ENCODE measurements at places on chromosomes 2 and 18. TPM values are rescaled to one million over a fixed set of nuclear protein-coding genes. Genes with fewer than 3 reads are reported as not detected.

Gene SERPINB3
- total RNA-seq = not detected

Gene ANKRD36
- total RNA-seq = 5.1 TPM

GRCh38 chr18:63299837-63300745 is 19.5 kb downstream of the BCL2 start:
- H3K4me1 ChIP-seq = peaks cover 63% of the 10 kb centered on the region
- no peak overlapping the region for H3K4me3 ChIP-seq
- no peaks in the 10 kb centered on the region for H3K36me3 ChIP-seq
- peak overlapping the region; percentile 10 for H3K27ac ChIP-seq

Gene VWC2L
- not detected for total RNA-seq

Gene SP9
- not detected for total RNA-seq

- H3K4me1 ChIP-seq = no peaks in the 10 kb centered on the region
- no peak overlapping the region for H3K4me3 ChIP-seq
- H3K27ac ChIP-seq = no peak overlapping the region
- no peaks in the 10 kb centered on the region for H3K36me3 ChIP-seq
- no peak for DNase-seq
- H3K27me3 ChIP-seq = no peaks in the 10 kb centered on the region
Observed at GRCh38 chr2:66013456-66013855, 421.5 kb upstream of the MEIS1 start.

- peaks cover 37% of the 10 kb centered on the region for H3K4me1 ChIP-seq
- no peaks in the 10 kb centered on the region for H3K36me3 ChIP-seq
- DNase-seq = peak; percentile 72
- H3K27ac ChIP-seq = peak overlapping the region; percentile 70
Observed at GRCh38 chr2:207504513-207505170, 25.1 kb upstream of the CREB1 start.

DNA sequence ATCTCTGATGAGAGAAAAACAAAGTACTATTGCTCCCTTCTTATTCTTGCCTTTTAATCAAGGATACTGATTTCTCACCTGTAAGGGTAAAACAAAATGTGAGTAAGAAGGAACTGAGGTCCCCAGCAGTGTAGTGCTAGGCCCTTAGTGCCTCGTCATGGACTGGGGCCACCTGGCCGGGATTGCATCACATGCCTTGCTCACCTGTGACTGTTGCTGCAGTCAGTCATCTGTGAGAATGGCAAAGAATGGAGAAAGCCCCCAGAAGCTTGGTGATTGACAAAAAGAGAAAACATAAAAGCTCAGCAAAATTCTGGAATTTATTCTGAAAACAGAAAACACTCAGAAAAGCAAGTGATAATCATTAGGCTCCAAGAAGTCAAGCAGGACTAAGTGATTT is 63.4 kb downstream of the SPATS2L start:
- H3K36me3 ChIP-seq = no peaks in the 10 kb centered on the region
- H3K27me3 ChIP-seq = no peaks in the 10 kb centered on the region
- H3K4me3 ChIP-seq = no peak overlapping the region

Gene HMSD
- not detected for total RNA-seq

- H3K4me1 ChIP-seq = no peaks in the 10 kb centered on the region
- no peaks in the 10 kb centered on the region for H3K27me3 ChIP-seq
- H3K27ac ChIP-seq = no peak overlapping the region
- no peak for DNase-seq
Observed at GRCh38 chr2:95284886-95285541, 10.8 kb downstream of the PROM2 start.

DNA sequence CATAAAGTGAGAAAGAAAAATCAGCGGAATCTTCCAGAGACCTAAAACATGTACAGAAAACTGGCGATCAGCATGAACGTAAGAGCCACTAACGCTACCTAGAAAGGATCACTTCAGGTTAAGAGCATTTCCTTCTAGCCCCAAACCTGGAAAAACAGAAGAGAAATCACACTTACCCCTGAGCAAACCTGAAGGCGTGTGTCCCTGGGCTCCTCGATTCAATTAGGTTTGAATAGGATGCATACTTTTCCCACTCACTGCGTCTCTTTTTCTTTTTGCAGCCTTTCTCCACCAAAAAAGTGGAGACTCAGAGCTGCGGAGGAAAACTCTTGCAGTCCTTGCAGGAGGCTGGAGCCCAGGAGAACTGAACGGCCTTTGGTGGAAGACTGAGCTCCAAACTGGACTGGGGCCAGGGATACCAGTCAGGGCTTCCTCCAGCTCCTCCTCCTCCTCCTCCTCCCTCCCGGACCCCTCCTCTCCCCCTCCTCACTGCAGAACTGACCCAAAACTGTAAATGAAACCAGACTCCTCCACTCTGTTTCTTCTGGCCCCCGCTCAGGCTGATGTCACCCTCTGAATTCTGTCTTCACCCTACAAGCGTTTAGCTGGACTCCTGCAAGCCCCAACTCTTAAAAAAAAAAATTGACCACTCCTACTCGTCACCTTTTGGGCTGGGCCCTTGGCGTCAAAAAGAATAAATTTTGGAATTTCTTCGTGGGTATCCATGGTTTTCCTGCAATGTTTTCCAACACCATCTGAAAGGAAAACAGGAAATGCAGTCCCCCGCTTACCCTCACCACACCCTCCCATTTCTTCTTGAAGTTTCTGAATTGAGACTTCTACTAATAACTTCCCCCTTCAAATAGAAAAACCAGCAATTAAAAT is at the start of gene COL6A3:
COL6A3 (minus strand) TSS at position 388 of the 885 bp plus-strand sequence. CDS start 17,347 bp downstream, outside the sequence.
- H3K27ac ChIP-seq = peak within 1 kb of the TSS; percentile 91
- no peaks in the 10 kb centered on the region for H3K27me3 ChIP-seq

Gene SPP2
- not detected for total RNA-seq

DNA sequence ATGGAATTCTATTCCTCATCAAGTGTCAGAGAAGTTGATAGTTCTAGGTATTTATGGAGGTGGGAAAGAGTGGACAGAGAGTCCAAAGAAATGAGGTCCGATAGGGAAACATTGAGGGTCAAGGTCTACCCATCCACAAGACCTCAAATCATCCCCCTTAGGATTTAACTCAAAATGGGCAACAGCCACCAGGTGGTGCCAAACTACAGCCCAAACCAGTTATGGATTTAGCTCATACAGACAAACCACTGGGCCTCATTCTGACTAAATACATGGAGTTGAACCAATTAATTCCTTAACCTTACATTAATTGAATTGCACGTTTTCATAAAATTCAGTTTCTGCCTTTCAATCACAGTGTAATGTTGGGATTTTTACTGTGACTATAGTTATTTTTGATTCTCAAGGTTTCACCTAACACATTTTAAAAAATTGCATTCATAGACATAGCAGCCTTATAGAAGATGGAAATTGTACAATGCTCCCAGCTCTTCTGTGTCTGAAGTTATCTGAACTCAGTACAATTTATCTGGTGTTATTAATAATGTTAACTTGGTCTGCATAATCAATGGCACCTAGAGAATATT is 98.2 kb upstream of the HNMT start:
- H3K4me3 ChIP-seq = no peak overlapping the region
- no peaks in the 10 kb centered on the region for H3K36me3 ChIP-seq
- H3K27ac ChIP-seq = no peak overlapping the region
- DNase-seq = no peak
- no peaks in the 10 kb centered on the region for H3K4me1 ChIP-seq
- no peaks in the 10 kb centered on the region for H3K27me3 ChIP-seq

DNA sequence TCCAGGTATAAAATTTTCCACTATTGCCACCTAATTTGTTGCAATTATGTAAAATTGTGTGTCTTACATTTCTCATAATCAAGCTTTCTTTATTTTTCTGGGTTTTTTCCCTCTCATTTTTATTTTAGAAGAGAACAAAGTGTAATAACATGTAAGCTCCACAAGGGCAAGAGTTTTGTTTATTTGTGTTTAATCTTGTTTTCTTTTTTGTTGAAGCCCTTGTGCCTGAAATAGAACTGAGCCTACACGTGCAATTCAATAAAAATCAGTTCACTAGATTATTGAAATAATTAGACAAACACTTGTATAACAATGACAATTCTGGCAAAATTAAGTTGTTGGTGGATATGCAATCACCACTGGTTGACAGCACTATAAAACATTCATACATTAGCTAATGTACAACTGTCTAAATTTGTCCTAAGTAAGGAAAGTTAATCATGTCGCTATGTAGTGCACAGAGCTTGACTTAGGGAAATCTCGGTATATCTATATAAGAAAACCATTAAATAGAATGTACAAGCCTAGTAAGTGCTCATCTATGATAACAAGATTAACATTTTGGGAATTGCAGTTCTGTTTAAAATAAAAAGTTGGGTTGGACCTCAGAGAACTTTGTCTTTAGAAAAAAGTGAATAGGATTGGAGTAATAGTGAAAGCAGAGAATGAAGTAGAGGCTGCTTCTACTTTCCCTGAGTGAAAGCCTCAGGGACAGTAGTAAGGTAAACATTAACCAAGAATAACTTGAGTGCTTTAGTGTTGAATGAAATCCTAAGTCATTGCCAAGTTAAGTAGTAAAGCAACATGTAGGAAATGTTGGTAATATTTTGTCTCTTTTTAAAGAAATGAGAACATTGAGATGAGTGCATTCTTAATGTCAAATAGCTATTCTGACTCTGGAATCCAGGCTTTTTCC is 37.4 kb upstream of the NOL4 start:
- no peak overlapping the region for H3K4me3 ChIP-seq
- no peaks in the 10 kb centered on the region for H3K36me3 ChIP-seq
- H3K27ac ChIP-seq = no peak overlapping the region
- H3K4me1 ChIP-seq = no peaks in the 10 kb centered on the region
- H3K27me3 ChIP-seq = no peaks in the 10 kb centered on the region
- no peak for DNase-seq

Gene POLR1B
- 10.0 TPM for total RNA-seq

Gene RAD51AP2
- total RNA-seq = not detected

DNA sequence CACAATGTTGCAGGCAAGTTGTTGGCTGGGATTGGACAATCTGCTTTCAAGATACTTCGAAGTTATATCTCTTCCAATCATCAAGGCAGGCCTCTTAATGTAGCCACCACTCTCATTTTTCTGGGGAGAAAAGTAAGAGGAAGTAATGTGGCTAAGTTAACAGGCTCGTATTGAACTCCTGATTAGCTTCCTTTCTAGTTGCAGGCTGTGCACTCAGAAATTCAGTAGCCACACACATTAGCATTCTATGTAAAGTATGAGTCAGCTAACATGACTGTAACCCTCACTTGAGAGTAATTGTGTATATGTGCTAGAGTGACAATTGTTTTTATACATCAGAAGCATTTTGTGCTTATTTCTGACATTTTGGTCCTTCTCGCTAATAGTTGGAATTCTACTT is 3.3 kb downstream of the TWSG1 start:
- H3K27me3 ChIP-seq = no peaks in the 10 kb centered on the region
- H3K4me1 ChIP-seq = peaks cover 44% of the 10 kb centered on the region
- no peak overlapping the region for H3K4me3 ChIP-seq
- H3K27ac ChIP-seq = no peak overlapping the region

- H3K27ac ChIP-seq = no peak overlapping the region
- no peak overlapping the region for H3K4me3 ChIP-seq
- H3K4me1 ChIP-seq = peaks cover 41% of the 10 kb centered on the region
- no peaks in the 10 kb centered on the region for H3K36me3 ChIP-seq
- no peak for DNase-seq
Observed at GRCh38 chr18:48023334-48024008, 93.0 kb upstream of the SMAD2 start.

DNA sequence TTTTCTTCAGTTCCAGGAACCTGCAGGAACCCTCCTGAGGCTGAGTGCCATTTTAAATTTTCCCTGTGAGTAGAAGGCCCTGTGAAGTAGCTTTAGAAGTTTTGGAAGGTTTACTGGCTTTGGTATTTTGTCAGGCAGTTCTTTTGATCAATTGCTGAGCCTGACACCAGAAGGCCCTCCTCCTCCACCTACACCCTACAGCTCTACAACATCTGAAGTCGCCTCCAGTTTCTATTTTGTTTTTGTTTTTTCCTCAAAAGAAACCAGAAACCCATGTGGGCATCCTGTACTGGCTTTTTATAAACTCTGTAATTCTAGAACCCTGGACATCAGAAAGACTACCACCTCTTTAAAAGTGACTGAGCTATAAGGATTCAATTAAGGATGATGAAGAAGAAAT is 153.7 kb downstream of the NRXN1 start:
- no peaks in the 10 kb centered on the region for H3K4me1 ChIP-seq
- no peaks in the 10 kb centered on the region for H3K36me3 ChIP-seq
- H3K4me3 ChIP-seq = no peak overlapping the region
- no peak for DNase-seq

Gene C18orf54
- total RNA-seq = 1.1 TPM

GRCh38 chr2:212683346-212684097 is 144.9 kb upstream of the ERBB4 start:
- no peak for DNase-seq
- H3K36me3 ChIP-seq = no peaks in the 10 kb centered on the region
- peaks cover 4% of the 10 kb centered on the region for H3K4me1 ChIP-seq
- no peak overlapping the region for H3K27ac ChIP-seq

DNA sequence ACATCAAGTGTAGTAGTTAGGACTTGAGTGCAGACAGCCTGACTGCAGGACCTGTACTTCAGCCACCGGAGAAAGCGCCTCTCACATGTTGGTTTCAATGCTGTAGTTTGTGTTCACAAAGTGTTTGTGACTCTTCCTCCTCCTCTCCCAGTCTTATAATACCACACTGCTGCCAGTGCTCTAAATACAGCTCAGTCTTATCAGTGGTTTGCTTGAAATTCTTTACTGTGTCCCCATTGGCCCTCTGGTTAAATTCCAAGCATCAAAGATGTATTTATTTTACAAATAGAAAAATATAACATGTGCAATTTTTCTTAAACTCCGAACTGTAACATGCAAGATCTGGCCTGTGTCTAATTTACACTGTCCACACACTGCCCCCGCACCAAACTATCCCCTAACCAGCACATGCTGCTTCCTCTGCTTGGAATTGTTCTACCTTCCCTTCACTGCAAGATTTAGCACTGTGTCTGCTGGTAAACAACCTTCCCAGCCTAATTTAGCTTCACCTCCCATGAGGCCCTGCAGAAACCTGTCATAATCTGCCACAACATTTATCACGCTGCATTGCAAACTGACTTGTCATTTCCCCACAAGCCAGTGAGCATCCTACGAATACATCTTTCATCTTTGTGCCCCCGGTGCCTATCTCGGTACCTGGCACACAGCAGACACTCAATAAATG is 77.1 kb downstream of the SUMO1 start:
- peaks cover 10% of the 10 kb centered on the region for H3K4me1 ChIP-seq
- H3K27me3 ChIP-seq = no peaks in the 10 kb centered on the region
- no peak for DNase-seq
- H3K36me3 ChIP-seq = no peaks in the 10 kb centered on the region
- H3K27ac ChIP-seq = no peak overlapping the region

DNA sequence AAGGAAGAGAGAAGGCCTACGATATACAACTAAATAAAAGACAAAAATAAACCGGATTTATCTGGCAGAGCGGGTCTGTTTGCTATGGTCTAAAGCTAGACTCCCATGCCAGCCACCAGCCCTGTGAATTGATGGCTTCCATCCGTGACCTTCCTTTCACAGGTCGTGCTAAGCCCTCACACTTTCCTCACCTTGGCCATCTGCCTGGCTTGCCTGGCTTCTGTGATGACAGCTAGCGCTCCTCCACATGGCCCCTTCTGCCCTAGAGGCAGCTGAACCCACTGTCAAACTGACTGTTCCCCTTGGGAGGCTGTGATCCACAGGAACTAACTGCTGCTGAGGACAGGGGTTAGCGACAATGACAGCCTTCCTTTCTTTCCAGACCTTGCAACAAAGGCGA is 32.5 kb downstream of the GAREM1 start:
- H3K27me3 ChIP-seq = no peaks in the 10 kb centered on the region
- no peak overlapping the region for H3K4me3 ChIP-seq
- peaks cover 35% of the 10 kb centered on the region for H3K4me1 ChIP-seq
- no peak for DNase-seq
